ENCODE measurements at places on chromosomes 1 and 21.

- DNase-seq, result no peak
These were observed 24.8 kb upstream of the ZMYM4 start for GRCh38 chr1:35243691-35244090.

DNA sequence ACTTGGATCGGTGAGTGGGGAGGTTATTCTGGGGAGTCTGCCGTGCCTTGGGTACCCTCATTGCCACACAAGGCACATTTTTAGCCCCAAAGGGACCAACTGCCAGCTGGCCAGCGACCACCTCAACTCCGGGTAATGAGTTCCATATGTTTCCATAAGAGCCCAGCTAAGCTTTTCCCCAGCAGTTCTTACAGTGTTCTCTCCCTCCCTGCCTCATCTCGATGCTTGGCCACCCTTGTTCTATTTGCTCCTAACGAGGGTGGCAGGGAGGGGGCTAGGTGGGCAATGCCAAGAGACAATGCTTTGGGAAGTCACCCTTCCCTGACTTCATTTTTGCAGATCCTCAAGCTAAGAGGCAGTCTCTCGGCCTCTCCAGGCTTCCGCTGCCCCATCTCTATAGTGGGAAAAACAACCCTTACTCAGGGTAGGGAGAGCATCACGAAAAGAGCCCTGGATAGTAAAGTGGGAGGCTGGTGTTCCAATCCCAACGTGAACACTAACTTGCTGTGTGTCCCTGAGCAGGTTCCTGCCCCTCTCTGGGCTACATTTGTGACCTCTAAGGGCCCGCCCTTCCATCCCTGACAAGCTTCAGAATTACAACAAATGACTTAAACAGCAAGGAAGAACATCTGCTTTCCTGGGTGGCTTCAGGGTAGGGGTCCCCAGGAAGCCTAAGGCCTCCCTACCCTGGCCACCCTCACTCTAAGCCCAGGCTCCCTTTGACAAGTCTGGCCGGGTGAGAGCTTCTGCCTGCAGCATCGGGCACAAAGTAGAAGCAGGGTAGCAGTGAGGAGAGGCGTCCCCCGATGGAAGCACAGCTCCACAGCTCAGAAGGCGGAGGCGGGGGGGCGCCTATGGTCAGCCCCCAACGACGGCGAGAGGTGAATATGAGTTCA, 5.8 kb downstream of the ID3 start:
- no peak for DNase-seq

GRCh38 chr1:66546047-66546810, 12.3 kb downstream of the SGIP1 start:
- no peak for DNase-seq

DNA sequence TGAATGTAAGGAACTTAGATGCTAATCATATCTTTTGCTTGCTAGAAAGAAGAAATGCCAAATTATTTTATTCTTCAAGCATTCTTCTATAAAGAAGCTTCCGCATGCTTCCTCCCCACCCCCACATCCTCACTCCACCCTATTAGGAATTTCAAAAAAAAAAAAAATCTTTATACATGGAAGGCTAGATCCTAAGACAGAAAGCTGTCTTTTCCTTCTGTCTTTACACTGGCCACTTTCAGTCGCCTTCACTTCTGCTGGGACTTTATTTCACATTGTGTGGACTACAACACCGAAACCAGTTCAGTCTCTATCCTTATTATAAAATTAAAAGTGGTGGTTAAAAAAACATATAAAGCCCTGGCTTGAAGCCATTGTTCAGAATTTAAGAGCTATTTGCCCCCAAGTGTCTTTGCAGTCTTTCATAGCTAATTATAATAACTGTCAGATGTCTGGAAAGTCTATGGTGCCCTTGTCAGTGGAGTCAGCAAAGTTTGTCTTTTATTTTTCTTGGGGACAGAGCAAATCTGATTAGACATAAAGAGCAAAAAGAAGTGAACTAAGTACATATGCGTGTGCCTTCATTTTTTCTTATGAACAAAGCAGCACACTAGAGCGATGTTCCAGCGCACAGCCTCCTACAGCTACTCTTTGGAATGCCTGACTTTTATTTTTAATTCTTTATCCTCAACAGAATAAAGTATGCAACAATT, 297.7 kb downstream of the PTPRC start:
- DNase-seq, result no peak

DNA sequence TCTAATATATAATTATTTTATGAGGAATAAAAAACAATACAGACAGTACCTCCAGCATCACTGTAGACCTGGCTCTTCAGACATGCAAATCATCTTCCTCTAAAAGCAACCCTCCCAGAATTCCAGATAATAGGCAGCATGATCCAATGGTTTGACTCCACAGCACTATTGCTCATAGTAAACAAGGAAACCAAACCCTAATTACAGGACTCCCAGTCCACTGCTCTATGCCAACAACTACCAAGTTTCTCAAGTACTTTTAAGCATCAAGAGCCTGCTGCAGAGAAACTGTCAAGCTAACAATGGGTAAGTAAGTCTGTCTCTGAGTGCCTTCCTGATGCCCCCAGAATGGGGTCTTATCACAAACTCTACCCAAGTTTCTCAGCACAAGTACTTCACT, 57.2 kb downstream of the EYA3 start:
- DNase-seq, result no peak

Measured in dorsolateral prefrontal cortex (tissue), 122 donors.